Activated T-cell treated with anti-CD3 and anti-CD28 coated beads for 48 hours (primary cell): ENCODE measurements at places on chromosomes 12 and 14.

DNA sequence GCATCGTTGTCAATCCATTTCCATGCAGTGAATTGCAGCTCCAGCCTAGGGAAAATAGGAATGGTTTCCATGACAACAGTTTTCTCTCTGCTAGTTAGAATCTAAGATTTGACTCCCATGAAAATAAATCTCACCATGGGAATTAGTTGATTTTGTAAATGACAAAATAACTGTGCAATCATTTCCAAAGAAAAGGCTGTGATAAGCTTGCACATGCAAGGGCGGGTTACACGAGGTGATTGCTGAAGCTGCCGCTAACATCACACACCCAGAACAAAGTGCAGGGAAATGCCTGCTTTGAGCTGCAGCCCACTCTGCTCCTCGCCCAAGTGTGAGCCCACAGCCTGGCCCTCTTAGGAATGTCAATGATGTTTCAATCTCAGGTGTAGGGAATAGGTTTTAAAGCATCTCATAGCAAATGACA lies 53.8 kb downstream of the TRIM9 start:
- DNase-seq: no peak

- no peak for DNase-seq
Measured at GRCh38 chr12:45458854-45459807, 243.2 kb downstream of the ANO6 start.

- no peak for DNase-seq
Measured at GRCh38 chr12:32706335-32707024, 27.4 kb downstream of the DNM1L start.

DNA sequence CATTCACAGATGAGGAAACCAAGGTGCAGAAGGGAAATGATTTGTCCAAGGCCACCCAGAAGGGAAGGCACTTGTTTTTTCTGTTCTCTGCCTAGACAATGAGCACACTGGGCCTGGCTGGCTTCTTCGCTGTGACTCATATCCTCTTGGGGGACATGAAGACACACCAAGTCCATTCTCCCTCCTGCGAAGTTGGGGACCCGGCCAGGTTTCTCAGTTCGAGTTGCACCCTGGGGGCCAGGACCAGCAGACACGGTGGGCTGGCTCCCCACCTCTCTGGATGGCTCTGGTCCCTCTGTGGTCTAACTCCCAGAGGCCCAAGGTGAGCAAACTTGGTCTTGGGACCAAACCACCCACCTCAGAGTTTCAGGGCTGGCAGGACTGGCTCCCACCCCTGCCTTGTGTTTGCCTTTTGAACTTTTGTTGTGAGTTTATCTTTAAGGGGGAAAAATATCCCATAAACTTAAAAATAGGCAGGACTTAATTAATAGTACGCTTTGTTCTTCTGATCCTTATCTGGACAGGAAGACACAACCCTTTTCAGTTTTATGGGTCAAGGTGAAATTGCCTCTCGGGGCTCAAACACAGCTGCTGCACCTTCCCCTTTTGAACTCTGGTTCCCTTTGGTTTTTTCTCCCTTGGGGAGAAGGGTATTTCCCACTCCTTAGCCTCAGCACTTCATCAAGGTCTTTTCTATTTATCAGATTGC lies 9.0 kb upstream of the MLEC start:
- DNase-seq: peak; percentile 12

GRCh38 chr14:22898302-22899090 lies 15.5 kb downstream of the REM2 start:
- DNase-seq: no peak
